ENCODE measurements at places on chromosomes 2 and 18.

GRCh38 chr2:235654103-235654813, 160.4 kb downstream of the AGAP1 start:
- no peak for DNase-seq

- DNase-seq, result no peak
These were observed 272.9 kb downstream of the CDH20 start for GRCh38 chr18:61606068-61606660.

GRCh38 chr18:69208545-69208944, 192.1 kb upstream of the DOK6 start:
- no peak for DNase-seq

DNA sequence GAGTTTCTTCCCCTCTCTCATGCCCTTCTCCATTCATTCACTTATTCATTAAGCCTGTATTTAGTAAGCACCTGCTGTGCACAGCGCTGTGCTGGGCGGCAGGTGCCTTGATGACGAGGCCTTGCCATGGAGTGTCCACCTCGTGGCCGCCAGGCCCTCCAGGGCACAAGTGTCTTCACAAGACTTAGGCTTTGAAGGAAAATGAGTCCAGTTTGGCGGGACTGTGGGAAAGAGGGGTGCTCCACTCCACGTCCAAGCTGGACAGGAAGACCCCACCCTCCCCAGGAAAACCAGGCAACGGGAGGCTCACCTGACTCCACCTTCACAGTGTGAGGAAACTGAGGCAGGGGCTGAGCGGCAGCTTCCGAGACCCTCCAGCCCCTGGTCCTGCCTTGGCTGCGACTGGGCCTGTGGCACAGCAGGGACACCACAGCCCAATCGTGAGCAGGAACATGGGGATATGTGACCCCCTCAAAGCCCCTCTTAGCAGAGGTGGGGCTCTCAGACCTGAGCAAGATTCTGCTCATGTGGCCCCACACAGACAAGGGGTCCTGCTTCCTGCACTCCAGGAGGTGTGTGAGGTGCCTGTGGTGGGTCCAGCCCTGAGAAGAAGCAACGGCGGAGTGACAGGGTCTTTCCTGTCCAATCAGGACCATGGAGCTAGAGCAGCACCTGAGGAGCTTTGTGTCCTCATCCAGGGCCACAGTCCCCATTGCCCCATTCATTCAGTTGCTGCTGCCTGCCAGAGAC, 110.3 kb upstream of the ODC1 start:
- DNase-seq, result no peak

DNA sequence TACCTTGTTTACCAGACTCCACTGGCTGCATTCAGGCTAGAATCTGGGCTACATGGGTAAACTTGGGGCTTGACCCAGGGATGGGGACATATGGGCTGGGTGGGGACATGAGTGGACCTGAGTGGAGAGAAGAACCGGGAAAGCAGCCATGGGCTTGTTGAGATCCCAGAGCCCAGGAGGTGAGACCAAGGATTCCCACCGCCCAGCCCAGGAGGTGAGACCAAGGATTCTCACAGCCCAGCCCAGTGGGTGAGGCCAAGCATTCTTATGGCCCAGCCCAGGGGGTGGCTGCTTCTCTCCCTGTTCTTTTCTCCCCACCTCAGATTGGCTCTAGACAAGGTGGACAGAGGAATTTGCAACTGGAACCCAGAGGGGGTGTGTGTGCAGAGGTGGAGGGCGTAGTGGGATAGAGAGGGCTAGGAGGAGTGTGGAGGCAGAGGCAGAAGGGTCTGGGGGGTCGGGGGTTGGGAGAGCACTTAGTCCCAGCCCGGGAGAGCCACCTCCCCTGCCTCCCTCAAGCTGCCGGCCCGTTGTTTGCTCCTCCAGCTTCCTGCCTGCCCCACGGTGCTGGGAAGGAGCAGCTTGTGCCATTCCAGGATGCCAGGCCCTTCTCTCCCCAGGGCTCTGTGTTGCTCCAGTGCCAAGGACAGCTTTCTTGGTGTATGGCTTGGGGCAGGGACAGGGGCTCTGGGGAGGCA, 25.6 kb downstream of the GLI2 start:
- DNase-seq, result no peak

GRCh38 chr2:17426743-17427142, 91.5 kb downstream of the RAD51AP2 start:
- no peak for DNase-seq

DNA sequence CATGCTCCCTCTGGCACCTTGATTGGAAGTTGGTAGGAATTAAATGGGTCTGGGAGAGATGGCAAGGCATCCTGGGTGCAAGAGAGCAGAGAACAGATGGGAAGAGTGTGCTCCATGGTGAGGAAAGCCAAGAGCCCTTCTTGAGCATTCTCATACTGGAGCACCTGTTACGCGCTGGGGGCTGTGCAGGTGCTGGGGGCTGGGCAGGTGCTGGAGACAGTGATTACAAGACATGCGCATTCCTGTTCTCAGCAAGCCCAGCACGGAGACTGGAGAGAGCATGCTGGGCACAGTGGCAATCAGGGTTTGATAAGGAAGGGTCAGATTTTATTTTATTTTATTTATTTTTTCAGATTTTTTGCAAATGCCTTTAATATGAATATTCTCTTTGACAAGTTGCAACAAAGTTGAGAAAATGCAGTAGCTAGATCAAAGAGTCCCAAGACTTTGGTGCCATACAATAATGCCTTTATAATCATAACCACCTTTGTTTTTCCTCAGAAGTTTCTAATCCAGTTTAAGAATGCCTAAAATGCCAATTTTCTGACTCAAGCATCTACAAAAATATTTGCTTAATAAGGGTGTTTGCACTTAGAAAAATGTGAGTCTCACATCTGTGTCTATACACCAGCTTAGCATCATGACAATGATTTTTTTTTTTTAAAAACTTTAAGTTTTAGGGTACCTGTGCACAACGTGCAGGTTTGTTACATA, 193.3 kb downstream of the RNF152 start:
- DNase-seq, result no peak

- DNase-seq, result peak; percentile 32
These were observed 118.7 kb downstream of the EPB41L3 start for GRCh38 chr18:5424903-5425664.

DNA sequence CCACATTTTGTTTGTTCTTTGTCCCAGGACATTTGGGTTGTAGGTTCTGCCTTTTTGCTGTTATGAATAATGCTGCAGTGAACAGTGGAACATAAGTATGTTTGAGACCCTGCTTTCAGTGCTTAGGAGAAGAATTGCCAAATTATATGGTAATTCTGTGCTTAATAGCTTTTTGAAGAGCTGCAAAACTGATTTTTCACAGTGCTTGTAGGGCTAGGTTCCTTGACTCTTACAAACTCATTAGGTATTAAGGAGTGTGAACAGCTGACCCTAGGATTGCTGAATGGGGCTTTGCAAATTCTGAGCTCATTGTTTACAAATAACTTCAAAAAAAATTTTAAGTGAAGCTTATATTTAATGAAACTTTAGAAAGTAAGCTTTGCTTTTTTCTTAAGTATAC, 154.2 kb downstream of the LTBP1 start:
- no peak for DNase-seq

DNA sequence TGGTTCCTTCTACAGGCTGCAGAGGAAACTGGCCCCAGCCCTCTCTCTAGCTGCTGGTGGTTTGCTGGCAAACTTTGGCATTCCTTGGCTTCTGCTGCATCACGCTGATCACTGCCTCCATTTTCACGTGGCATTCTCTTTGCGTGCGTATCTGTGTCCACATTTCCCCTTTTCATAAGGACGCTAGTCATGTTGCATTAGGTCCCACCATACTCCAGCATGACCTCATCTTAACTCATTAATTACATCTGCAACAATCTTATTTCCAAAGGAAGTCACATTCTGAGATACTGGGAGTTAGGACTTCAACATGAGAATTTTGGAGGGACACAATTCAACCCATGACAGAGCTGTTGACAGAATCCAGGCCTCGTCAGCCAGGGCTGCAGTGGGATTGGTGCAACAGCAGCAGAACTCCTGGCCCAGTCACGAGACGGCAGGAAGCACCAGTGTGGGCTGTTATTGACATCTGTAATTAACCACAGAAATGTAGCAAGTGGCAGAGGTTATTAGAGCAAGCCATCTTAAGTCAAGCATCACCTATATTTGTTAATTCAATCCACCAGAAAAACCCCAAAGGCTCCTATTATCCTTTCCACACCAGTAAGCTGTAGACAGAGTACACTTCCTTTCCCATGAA, 132.4 kb downstream of the TMEM163 start:
- DNase-seq, result no peak

DNA sequence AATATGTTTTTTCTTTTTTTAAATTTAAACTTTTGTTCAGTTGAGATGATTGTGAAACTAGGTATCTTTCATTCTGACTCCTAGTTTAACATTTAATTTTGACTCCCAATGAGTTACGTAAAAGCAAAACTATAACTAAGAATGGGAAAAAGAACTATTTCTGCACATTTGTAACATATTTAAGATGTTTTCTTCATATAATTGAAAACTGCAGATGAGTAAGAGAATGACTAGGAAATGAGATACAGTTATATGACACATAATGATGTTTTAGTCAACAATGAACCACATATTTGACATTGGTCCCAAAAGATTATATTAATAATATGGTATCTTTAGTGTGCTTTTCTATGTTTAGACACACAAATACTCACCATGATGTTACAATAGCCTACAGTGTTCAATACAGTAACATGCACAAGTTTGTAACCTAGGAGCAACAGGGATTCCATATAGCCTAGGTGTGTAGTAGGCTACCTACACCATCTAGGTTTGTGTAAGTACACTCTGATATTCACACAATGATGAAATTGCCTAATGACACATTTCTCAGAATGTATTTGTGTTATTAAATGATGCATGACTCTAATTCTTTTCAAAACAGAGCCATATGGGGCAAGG, 12.6 kb downstream of the ERMN start:
- DNase-seq, result no peak

GRCh38 chr18:22106536-22107292, 62.7 kb upstream of the GATA6 start:
- no peak for DNase-seq
